NCI-H1436 (cell line): ENCODE measurements at places on chromosomes 2 and 18.

DNA sequence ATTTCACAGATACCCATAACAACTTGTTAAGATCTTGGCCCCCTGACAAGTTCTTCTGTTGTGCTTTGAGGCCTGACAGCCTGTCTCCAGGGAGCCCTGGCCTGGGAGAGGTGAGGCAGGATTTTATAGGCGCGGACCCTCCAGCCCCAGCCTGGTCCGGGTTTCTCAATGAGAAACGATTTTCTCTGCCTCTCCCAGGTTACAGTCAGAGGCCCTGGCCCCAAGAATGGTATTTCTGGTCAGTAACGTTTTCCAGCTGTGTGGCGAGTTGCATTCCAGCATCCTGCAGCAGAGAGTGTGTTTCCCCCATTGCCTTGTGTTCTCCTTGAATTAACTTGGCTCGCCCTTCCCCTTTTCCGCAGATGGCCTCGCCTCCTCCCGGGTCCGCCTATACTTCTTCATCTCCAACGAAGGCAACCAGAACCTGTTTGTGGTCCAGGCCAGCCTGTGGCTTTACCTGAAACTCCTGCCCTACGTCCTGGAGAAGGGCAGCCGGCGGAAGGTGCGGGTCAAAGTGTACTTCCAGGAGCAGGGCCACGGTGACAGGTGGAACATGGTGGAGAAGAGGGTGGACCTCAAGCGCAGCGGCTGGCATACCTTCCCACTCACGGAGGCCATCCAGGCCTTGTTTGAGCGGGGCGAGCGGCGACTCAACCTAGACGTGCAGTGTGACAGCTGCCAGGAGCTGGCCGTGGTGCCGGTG, 3.0 kb downstream of the INHBB start:
- no peak for DNase-seq

DNA sequence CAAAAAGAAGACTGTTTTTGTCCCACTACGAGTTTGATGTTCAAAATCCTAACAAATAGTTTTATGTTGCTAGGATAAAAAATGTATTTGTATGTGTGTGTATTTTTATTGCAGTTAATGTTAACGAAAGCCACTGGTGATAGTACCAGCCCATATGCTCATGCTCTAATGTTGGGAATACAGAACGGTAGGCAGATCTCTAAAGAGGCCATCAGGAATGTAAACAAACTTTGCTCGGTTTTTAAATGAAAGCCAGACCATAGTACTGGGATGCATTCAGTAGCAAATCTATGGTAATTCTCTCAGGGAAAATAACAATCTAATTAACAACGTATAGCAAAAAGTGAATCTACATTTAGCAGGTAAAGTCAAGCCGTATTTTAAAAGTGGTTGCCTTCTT, 208.1 kb downstream of the NEDD4L start:
- no peak for DNase-seq

DNA sequence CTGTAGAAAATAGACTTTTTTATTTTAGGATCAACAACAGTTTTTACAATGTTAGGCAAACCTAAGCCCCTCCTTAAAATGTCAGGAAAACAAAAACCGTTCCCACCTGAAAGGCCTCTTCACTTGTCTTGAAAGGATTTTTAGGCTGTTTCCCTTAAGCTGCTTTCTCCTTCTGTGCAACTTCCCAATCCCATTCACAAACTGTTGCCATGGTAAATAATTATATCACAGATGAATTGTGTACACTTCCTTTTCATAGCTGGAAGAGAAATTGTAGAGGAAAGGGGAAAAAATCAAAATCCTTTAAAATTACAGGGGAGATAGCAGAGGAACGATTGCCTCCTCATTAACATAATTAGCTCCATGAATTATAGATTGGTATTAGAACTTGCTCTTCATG, 1488.0 kb upstream of the CELF4 start:
- DNase-seq = peak; percentile 33

GRCh38 chr18:3863593-3863992, 413.6 kb downstream of the TGIF1 start:
- no peak for DNase-seq

DNA sequence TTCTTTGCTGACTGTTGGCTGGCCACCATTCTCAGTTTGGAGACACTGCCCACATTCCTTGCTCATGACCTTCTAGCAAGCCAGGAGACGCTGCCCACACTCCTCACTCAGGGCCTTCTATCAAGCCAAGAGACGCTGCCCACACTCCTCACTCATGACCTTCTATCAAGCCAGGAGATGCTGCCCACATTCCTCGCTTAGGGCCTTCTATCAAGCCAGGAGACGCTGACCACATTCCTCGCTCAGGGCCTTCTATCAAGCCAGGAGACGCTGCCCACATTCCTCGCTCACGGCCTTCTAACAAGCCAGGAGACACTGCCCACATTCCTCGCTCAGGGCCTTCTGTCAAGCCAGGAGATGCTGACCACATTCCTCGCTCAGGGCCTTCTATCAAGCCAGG, 131.3 kb upstream of the CBLN2 start:
- DNase-seq = no peak

- DNase-seq = no peak
Measured at GRCh38 chr18:62898359-62898758, 183.0 kb downstream of the PHLPP1 start.

- no peak for DNase-seq
Measured at GRCh38 chr2:123093199-123093598, 931.9 kb upstream of the CNTNAP5 start.

GRCh38 chr2:37262522-37262921, 31.1 kb downstream of the NDUFAF7 start:
- no peak for DNase-seq

DNA sequence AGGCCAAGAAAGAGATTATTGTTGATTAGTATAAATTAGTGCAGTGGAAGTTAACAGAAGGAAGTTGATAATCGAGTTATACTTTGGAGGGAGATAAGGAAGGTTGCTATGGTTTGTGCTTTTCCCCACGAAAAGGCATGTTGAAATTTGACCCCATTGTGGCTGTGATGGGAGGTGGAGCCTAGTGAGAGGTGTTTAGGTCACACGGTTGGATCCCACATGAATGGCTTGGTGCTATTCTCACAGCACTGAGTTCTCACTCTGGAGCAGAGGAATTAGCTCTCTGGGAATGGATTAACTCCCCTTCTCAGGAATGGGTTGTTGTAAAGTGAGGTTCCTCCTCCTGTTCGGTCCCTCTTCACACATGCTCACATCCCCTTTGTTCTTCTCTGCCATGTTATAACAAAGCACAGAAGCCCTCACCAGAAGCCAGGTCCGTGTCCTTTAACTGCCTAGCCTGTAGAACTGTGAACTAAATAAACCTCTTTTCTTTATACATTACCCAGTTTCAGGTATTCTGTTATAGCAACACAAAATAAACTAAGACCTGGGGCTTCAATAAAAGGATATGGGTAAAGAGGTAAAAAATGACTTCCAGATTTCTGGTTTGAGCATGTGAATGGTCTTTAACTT, 21.9 kb downstream of the PIGN start:
- no peak for DNase-seq

DNA sequence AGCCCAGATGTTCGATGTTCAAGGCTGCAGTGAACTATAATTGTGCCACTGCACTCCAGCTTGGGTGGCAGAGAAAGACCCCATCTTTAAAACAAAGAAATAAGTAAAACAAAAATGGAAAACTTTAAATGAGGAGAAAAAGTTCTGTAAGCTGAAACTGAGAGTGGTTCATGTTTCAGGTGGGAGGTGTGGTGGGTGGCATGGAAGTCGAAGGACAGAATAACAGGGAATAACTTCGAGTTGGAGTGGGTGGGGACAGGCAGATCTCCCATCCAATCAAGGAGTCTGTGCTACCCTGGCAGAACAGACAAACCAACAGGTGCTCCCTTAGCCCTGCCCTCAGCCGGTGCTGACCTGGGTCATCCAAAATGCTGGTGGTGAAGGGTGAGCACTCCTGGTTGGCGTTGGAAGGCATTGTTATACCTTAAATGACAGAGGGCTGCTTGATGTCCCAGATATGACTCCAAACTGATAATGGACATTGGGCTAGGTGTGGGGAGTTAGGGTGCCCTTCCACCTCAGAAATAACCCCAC, 328.4 kb downstream of the DYSF start:
- DNase-seq = no peak

DNA sequence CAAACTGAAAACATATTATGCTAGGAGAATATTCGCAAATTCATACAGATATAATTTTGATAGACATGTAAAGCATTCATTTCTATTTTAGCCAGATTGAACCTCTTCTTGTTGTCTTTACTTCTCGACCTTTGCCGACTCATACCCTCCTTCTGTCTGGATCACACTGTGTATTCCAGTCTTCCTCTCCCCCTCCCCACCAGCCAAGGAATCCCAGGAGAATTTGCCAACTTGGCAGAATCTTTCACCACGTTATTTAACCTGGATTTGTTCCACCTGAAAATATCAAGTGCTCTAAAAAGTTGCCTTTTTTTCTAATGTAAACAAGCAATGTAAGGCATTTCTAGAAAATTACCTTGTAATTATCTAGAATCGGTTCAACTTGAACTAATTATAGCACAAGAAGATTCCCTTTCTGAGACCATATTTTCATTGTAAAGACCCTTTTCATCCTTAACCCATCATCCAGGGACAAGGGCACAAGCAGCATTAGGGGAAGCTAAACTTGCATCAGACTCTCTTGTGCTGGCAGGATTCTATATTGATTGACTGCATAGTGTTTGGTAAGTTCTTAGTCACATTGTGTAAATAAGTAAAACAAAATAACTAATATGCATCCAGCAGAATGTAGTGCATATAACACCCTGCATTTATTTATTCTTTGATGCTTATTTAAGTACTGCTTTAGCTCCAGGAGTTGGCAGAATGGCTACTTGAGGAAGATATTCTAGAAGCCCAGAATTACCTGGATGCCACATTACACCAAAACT, 1328.7 kb upstream of the NXPH2 start:
- no peak for DNase-seq

DNA sequence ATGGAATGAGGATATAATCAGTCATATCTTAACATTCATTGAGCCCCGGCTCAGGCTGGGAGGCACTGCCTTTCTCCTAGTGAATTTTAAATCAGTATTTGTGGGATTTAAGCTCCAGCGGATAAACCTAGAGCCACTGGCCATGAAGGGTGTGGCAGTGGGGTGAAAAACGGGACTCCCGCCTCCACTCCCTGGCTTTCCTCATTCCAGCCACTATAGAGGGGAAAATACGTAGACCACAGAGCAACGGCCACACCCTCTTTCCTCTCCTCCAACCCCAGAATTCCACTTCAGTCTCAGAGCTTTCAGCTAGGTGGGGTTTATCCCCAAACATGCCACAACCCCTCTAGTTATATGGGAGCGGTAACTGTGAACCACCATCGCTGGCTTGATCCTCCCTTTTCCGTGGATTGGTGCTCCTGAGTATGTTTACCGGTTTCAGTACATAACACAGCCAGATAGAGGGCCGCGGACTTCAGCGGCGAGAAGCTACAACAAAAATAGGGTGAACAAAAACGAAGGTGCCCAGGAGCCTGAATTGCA, 70.6 kb upstream of the ITGB6 start:
- no peak for DNase-seq

DNA sequence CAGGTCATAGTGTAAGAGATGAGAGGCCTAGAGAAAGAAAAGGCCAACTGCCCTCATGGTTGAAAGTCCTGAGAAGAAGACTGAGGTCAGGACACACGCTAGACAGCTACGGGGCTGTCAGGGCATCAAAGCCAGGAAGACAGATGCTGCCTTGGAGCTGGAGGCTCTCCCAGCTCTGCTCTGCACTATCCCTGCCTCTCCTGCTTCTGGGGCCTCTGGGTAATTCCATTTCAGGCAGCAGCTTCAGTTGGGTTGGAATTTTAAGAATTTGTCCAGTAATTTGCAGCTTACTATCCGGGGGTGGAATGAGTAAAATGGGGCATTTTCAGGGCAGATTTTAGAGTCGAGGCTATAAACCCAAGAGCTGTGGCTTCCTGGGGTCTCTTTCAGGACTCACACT, 76.2 kb upstream of the CTAGE1 start:
- no peak for DNase-seq

- DNase-seq = no peak
Measured at GRCh38 chr2:24362253-24362652, 1.9 kb upstream of the ITSN2 start.

DNA sequence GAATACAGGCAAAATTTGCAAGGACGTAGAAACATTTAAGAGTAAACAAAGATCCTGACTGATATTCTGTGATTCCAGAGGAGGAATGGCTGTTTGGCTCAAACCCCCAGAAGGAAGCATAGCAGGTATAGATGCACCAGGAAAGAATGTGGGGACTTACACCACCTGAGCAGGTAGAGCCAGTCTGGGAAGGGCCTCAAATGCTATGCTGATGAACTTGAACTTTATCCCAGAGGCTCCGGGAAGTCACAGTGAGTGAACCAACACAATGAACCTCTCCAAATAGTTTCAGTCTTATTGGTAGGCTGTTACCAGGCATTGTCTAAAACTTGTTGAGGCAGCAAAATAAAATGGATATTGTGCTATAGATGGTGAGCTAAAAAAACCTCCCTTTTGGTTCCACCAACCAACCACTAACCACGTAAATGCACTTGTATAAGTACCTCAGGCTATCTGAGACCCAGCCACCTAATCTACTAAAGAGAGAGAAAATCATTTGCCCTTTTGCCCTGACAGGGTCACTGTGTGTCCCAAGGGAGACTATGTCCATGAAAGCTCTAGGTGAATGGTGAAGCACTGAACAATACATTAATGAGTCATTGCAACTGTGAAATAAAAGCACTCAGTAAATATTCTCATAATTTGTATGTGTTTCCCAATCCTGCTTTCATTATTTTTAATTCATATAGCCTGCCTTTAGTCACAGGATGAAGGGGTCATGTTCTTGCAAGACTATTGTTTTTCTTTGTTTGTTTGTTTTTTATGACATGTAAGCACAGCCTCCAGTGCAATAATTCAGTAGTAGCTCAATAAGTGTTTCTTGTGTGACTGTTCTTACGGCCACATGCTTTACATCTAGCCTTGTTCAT, 911.6 kb downstream of the EPHA4 start:
- DNase-seq = no peak

GRCh38 chr2:229719926-229720647, 5.7 kb upstream of the DNER start:
- no peak for DNase-seq

GRCh38 chr2:144501118-144501517, 18.8 kb downstream of the ZEB2 start:
- no peak for DNase-seq

DNA sequence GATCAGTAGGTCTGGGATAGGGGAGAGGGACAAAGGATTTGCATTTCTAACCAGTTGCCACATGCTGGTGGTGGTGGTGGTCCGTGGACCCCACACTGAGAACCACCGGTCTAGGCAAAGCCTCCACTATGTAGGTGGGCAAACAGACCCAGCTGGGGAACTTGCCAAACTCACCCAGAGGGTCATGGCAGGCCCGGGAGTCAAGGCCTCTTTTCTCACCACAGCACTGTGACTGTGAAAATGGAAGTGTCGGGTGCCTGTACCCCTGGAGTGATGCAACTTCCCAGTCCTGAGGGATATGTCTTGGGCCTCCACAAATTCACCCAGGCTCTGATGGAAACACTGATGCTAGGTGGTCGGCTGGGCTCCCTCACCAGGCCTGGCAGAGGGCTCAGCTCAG, 101.2 kb upstream of the SMAD2 start:
- DNase-seq = no peak

DNA sequence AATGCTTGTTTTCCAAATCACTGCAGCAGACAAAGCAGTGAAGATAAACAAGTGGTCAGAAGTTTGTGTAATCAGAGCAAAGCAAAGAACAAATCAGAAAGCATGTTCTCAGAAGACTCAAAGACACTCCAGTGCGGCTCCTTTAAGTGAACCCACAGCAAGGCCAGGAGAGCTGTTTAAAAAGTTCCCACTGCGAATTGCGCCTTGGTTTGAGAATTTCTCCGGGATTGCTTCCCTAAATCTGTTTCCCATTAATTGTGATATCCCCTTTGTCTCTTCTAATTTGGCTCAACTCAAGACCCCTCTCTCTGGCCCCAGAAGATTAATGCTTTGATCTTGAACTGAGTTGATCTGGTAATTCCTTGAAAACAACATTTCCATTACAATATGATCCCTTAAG, 122.4 kb upstream of the BCL2L11 start:
- no peak for DNase-seq
